Left kidney (tissue), 8 donors: ENCODE measurements at places on chromosomes 7 and 10.

- no peak for DNase-seq
Measured at GRCh38 chr7:157547611-157548010, 210.8 kb downstream of the DNAJB6 start.

- DNase-seq = no peak
Measured at GRCh38 chr10:119680050-119680449, 28.9 kb downstream of the BAG3 start.

GRCh38 chr7:55521917-55522902 is 50.1 kb downstream of the VOPP1 start:
- no peak for DNase-seq

DNA sequence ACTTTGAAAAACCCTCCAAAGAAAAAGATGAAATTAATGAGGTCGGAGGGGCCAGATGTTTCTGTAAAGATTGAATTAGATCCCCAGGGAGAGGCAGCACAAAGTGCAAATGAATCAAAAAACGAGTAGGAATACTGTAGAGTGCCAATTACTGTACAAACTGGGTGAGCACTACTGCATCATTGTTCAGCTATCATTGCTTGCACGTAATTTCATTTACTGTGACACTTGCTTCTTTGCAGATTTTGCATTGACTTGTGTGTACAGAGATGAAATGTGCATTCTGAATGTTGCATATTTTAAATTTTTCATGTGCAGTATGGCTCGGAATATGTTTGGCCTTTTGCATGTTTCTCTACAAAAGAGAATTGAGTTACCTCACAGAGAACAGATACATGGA is 123.7 kb downstream of the LCOR start:
- no peak for DNase-seq

- DNase-seq = no peak
Measured at GRCh38 chr10:6299234-6299633, 96.5 kb downstream of the PFKFB3 start.

GRCh38 chr7:68718097-68718551 is 880.2 kb upstream of the AUTS2 start:
- no peak for DNase-seq

GRCh38 chr10:50421026-50421719 is 169.9 kb upstream of the ASAH2 start:
- peak; percentile 58 for DNase-seq

DNA sequence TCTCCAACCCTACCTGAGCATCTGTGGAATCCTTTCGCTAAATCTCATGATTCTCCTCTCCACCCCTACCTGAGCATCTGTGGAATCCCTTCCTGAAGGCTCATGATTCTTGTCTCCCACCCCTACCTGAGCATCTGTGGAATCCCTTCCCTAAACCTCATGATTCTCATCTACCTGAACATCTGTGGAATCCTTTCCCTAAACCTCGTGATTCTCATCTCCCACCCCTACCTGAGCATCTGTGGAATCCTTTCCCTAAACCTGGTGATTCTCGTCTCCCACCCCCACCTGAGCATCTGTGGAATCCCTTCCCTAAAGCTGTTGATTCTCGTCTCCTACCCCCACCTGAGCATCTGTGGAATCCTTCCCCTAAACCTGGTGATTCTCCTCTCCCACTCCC is 342.0 kb downstream of the SDK1 start:
- no peak for DNase-seq

DNA sequence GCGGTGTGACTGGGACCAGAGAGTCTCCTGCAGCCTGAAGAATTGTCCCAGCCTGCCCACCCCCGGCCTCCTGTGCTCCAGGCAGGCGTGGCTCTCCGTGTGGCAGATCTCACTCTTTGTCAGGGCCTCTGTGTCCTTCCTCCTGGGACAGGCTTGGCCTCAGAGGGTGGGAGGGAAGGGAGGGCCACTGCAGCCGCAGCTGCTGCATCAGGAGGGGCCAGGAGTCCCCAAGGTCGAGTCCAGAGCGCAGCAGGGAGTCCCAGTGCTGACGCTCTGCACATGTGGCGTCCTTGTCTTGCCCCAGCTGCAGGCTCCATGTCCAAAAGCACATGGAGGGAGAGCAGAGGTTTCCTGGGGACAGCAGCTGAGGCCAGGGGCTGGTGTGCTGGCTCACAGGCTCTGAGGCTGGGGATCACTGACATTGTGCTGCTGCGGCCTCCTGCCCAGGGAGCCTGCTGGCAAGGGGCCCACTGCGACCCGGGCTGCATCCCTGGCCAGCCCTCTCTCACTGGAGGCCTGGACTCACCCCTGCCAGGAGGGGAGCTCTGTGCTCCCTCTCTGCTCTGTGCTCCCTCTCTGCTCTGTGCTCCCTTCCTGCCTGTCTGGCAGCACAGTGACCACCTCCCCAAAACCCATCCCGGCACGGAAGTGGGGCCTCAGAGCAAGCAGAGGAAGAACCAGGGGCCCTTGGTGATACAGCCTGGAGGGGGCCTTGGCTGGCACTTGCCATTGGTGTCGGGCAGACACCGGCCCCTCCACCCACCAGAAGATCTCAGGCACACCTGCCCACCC is 114.6 kb upstream of the RET start:
- no peak for DNase-seq

- DNase-seq = peak; percentile 14
Measured at GRCh38 chr10:64430690-64431323, 909.6 kb downstream of the REEP3 start.

DNA sequence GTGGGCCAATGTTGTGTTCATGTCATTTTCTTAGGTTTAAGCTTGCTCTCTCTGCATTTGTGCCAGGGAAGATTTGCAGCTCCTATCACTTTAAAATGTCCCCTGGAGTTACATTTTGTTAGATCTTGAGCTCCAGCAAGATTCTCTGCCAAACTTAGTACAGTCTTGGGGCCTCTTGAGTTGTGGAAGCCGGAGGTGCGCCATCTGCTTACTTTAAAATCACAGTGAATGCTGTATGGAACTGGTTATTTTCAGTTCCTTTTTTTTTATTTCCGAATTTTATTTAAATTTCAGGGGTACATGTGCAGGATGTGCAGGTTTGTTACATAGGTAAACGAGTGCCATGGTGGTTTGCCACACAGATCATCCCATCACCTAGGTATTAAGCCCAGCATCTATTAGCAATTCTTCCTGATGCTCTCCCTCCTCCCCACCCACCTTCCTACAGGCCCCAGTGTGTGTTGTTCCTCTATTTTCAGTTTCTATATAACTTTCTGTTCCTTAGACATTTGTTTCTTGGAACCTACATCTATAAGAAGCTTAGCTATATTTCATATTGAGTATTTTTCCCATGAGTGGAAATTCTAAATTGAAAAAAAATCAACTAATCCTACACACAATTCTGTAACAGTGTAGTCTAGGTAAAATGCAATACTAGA is 114.4 kb upstream of the CREB5 start:
- DNase-seq = no peak

- no peak for DNase-seq
Measured at GRCh38 chr7:68295386-68295785, 1298.8 kb downstream of the TYW1 start.

DNA sequence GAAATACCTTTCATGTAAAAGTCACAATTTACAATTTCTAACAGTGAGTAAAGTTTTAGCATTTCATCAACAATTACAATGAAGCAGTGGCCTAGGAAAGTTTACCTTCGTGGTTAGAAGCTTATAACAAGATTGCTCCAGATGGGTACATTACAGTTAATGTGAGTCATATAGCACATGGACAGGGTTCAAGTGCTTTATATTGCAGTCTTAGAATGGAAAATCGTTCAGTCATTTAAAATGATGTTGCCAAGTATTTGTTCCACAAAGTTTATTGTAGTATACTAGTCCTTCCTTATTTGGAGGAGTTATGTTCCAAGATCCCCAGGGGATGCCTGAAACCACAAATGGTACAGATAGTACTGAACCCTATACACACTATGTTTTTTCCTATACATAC is 174.6 kb upstream of the TARP start:
- DNase-seq = no peak

- DNase-seq = peak; percentile 49
Measured at GRCh38 chr7:42690794-42691639, 220.9 kb downstream of the C7orf25 start.

DNA sequence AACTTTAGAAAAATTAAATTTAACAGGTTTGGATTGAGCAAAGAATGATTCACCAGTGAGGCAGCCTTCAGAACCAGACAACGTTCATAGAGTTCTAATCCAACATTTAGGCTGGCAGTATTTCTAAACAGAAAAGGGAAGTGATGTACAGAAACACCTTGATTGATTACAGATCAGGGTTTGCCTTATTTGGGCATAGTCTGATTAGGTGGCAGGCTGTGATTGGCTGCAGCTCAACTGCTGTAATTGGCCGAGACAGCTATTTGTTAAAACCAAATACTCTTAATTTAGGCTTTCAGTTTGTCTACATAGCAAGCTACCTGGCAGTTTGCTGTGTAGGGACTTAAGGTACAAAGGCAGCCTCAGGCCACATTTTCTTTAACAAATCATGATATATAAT is 802.5 kb downstream of the IPMK start:
- DNase-seq = no peak

- DNase-seq = no peak
Measured at GRCh38 chr7:15609287-15609686, 47.5 kb upstream of the AGMO start.

DNA sequence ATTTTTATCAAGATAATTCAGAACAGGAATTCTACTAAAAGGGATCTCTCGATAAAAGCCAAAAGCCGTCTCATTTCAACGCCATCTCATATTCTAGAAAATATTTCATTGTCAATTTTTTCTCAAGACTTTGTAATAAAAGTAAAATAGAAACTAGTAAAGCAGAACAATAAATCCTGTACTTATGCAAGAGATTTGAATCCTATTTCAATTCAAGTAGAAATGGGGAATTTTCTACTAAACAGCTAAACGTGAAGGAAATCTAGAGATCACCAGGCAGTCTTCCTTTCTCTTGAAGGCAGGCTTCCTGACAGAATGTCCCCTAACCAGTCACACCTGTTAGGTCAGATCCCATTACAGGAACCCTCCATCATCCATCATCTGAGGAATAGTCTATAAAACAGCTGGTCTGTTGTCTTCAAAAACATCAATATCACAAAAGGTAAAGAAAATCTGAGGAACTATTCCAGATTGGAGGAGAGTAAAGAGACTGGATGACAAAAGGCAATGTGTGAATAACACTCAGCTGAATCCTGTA is 23.7 kb downstream of the USP6NL start:
- DNase-seq = no peak

GRCh38 chr10:35089611-35090161 is 455 bp downstream of the CUL2 start:
- peak; percentile 55 for DNase-seq

DNA sequence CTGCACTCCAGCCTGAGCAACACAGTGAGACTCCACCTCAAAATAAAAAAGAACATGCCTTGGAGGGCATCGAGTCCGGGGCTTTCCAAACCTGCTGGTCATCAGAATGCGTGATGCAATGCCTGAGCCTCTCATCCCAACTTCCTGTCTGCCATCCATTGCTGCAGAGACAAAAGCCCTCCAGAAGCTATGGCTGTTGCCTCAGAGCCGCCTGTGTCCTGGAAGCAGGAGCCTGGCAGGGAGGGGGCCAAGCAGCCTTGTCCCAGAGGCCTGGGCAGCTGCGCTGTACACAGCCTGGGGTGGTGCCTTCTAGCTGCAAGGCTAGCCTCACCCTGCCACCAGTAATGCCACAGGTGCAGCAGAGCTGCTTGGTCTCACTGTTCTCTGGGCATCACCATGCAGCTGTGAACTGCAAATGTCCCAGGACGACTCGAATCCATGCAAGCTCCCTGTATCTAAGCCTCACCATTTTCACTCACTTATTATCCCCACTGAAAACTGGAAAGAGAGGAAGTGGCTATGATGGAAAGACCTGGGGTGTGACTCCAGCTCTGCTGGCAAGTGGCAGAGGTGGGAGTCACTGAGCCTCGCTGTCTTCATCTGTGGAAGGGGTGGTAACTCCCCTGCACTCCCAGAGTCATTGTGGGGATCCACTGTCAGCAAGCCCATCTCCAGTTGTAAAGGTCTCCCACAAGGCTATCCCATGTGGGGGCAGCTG is 7.0 kb downstream of the ALOX5 start:
- DNase-seq = no peak

GRCh38 chr10:35979116-35979515 is 337.0 kb upstream of the FZD8 start:
- no peak for DNase-seq

GRCh38 chr10:89837165-89838043 is 136.0 kb downstream of the KIF20B start:
- peak; percentile 53 for DNase-seq

DNA sequence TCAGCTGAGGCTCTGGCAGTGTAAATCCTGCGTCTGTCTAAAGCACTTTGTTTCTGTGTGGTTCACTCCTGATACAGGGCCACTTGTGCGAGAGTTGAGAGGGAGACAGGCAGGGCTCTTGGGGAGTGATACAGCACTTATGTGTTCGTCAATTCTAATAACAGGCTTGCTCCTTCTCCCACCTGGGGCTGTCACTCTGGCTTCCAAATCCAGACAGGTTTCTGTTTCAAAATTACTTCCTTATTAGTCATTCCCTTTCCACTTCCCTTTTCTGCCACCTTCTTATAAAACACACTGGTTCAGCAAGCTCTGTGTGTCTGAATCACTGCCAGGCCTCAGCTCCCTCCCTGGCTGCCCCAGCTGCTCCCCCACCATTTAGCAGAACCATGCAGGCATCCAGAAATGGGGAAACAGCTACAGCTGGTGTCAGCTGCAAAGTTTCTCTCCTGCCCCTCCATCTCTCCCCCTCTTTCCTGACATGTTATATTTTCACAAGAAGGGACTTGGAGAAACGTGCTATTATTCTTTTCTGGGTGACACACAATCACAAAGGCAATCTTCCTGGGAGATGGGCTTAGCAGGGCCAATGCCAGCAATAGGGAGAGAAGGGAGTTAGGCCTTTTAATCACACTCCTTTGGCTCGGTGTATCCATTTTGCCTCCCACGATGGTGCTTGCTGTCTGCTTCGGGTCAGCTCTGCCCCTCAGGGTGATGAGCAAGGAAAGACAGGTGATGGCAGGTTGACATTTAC is 58.4 kb upstream of the ZNRF2 start:
- DNase-seq = peak; percentile 18

GRCh38 chr7:113209449-113210203 is 91.3 kb upstream of the SMIM30 start:
- no peak for DNase-seq

- DNase-seq = no peak
Measured at GRCh38 chr7:151894111-151895007, 17.4 kb upstream of the PRKAG2 start.

- no peak for DNase-seq
Measured at GRCh38 chr10:73232887-73233286, 14.2 kb downstream of the DNAJC9 start.

GRCh38 chr7:112112822-112113255 is 93.4 kb downstream of the DOCK4 start:
- no peak for DNase-seq

GRCh38 chr7:139659922-139660316 is 117.9 kb downstream of the HIPK2 start:
- no peak for DNase-seq

DNA sequence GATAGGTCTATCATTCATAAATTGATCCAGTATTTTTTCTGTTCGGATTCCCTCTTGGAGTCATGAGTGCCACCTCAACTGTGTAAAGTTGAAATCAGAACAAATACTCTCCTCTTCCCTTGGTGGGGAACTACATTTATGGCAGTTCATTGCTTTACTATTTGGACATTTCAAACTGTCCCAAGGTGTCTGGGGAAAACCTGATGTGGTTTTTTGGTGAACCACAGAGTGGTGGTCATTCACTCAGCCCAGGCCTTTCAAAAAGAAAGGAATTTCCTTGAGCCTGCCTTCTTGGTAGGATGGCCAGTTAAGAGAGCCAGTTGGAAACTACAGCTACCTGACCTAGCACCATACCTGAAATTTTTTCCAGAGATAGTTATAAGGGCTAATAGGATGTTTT is 59.0 kb downstream of the ABCB1 start:
- DNase-seq = no peak

- no peak for DNase-seq
Measured at GRCh38 chr7:107700570-107700969, 39.9 kb downstream of the SLC26A4 start.
